ENCODE measurements at places on chromosomes 11 and 22.

DNA sequence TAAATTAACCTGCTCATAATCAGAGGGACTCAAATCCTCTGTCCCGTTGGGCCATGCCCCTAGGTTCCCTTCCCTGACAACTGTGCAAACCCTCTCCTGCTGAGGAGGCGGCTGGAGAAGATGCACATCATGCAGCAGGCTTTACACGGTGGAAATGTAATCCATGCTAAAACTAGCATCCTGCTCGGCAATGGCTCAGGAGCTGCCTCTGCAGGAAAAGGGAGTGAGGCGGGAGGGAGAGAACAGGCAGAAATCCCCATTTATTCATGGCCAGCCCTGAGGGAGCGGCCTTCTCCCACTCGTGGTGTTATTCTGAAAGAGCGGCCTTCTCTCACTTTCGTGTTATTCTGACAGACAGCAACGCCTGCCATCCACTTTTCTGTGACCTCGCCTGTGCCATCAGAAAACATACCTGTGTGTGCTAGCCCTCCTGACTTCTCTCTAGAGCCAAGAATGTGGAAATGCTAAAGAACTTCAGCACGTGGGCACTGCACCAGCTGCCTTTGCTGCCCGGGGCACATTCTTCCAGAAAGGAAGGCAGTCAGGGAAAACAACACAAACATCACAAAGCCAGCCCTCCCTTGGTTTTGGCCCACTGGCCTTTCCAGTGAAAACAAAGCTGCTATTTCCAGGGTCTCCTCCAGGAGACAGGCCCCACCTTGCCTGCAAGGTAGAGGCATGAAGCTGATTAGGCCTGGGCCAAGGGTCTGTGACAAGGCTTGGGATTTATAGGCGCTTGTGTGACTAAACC, 62.9 kb upstream of the BID start:
- no peak for DNase-seq

- DNase-seq, result no peak
These were observed 82.5 kb downstream of the MAML2 start for GRCh38 chr11:96260532-96260931.

DNA sequence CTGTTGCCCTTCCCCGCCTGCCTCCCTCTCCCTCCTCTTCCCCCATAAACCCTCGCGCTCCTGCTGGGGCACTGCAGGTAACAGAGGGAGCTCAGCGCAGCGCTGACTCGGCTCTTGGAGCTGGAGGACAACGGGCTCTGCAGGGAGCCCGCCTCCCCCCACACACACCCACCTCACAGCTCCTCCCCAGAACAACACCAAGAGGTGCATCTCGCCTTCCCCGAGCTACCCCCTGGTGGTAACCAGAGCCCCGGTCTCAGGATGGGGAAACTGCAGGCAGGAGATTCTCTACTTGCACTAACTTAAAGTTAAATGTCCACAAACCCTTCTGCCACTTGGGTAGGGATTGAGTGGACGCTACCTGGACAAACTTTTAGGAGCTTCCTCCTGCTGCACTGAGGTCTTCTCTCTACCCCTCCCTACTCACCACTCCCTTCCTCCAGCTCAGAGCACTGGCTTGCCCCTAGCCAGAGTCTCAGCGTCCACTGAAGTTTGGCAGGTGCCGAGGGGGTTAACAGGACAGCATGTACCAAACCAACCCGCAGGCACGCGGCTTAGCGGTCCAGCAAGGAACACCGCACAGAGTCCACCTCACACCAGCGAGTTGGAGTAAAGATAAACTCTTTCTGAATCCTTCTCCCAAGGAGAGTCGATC, 4.0 kb upstream of the SCN4B start:
- no peak for DNase-seq

- no peak for DNase-seq
These were observed 69.9 kb downstream of the BCR start for GRCh38 chr22:23250056-23250784.

DNA sequence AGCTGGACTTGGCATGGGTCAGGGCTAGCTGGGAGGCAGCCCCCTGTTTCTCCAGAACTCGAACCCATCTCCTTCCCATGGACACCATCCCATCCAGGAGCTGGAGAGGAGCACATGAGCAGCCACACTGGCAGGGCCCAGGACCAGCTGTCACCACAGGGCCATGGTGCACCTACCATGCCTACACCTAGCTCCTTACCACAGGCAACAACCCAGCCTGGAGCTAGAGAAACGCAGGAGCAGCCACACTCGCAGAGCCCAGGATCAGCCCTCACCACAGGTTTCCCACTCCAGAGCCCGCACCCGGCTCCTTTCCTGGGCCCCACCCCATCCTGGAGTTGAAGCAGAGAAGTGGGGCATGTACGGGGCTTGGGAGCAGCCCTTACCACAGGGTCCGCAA, 50.2 kb downstream of the GAB4 start:
- no peak for DNase-seq

- no peak for DNase-seq
These were observed 73.9 kb downstream of the BDNF start for GRCh38 chr11:27626269-27626937.

GRCh38 chr11:104490182-104490581, 326.2 kb upstream of the PDGFD start:
- DNase-seq, result no peak

DNA sequence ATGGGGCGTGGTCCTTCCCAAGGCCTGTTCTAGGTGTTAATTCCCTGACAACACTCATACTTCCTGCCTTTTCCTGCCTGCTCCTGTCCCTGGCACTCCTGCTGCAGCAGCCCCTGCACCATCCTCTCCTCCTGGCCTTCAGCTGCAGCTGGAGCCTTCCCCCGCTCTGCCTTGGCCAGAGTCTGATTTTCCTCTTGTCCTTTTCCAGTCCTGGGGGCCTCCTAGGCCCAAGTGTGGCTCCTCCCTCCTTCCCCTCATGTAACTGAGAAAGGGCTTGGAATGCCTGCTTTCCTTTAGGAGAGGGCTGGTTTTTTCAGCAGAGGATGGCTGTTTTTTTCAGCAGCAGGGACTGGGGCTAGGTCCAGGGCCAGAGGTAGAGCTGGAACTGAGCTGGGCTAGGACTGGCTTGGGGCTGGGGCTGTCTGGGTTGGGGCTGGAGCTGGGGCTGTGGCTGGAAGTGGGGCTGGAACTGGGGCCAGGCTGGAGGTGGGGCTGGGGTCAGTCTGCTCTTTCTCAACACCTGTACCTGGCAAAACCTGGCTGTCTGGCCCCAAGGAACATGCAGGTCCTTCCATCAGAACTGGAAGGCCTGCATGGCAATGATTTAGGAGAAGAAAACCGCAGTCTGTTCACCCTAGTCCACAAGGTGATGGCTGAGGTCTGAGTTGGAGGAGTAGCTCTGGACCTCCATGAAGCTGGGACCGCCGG, 23.6 kb downstream of the ZC3H7B start:
- no peak for DNase-seq

DNA sequence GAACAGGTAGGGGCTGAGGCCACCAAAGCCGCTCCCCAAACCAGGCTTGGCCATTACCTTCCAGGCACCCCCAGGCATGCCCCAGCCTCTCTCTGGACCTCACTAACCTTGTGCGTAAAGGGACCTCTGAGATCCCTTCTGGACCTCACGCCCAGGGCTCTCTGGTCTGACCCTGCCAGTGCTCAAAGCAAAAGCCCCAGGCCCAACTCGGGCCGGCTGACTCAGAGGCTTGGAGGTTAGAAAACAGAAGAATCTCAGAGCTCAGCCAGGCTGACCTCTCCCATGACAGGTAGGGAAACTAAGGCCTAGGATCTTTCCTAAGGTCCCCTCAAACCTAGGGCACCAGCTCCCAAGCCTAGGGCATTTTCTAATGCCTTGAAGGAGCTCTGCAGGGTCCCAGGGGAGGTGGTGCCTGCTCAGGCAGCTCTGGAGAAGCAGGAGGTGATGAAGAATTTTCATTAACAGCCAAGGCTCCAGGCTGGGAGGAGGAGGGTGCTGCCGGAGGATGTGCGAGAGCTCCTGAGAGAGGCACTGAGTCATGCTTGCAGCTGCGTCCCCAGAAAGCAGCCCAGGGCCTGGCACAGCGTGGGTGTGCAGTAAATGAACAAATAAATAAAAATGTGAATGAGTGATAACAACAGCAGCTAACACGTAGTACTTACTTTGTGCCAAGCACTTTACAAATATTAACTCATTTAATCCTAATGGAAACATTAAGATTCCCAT, 25.6 kb downstream of the ARRB1 start:
- no peak for DNase-seq

DNA sequence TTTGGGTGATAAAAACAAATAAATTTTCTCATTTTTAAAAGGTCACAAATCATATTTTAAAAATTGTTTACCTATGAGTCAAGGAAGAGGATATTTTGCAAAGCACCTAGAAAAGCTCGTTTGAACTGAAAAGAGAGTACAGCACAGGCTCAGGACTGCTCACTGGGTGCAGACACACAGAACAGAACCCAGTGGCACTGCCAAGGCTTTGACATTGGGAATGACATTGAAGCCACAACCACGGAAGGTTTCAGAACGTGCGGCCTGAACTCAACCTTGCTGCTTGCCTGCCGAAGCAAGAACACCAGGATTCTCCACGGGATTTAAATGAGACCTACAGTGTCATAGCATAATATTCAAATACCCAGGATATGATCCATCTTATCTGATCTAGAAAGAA, 597.1 kb upstream of the B3GAT1 start:
- DNase-seq, result no peak

DNA sequence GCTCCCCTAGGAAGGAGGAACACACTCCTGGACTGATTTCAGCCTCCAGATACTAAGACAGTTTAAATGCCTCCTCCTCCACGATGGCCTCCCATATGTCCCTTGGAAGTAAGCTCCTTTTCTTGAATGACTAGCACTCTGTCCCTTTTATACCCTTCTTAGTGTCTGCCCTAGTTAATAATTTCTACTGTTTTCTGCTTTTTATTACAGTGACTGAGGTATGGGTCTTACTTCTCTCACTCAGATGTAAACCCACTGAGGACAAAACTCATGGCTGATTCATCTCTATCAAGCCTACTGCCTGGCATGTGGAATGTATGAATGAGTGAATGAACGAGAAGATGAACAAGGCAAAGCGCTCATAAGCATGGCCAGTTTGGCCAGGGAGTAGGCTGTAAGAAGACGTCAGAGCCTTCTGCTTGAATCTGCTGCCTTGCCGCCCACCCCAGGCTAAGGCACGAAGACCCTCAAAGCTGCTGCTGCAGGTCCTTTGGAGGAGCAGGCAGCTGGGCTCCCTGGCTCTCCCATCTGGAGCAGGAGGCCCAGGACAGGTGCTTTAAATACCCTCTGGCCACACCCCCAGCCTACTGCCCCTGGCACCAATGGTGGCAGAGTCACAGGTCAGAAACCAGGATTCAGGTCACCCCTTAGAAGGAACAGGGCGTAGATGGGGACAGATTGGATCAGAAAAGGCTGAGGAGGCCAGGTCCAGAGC, 8.2 kb upstream of the PGA3 start:
- DNase-seq, result no peak

DNA sequence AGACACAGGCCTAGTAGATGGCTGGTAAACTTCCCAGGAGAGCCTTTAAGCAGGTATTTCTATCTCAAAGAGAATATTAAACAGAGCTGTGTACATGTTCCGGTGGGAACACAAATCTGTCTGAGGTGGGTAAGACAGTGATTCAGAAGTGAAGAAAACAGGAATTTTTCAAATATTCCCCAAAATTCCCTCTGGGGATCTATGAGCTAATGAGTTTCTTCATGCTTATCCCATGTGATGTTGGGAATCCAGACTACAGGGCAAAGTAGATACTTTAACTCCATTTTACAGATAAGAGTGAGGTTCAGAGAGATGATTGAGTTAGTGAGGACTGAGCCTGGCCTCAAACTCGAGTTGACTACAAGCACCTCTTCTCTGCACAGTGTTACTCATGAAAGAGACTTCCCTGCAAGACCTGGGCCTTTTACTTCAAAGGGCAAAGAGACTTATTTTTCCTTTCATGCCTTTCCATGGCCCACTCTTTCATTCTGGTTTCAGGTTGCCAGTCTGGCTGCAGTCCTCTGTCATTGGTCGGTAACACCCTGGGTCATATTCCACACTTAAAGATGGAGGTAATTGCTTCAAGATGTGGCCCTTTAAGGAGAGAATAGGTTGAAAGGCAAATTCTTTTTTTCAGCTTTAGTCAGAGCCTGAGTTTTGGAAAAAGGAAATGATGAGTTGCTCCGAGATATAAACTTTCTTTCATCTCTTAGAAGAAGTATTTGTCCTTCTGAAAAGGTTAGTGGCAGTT, 70.1 kb downstream of the CYB5R2 start:
- no peak for DNase-seq

DNA sequence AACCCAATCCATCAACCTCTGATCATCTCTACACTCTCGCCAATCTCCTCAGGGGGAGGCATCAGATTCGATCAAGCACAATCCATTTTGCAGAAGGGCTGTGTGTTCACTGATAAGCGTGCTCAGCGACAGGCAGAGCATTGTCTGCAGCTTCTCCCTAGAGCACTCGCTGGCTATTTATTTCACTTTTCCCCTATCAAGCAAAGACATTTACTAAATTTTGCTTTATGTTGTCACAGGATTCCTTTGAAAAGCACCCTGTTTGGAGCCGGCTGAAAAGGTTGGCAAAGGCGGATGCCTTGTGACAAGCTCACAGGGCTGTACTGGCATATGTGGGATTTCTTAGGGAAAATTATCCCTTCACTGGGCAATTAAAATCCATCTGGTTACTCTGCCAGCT, 1381.5 kb upstream of the TENM4 start:
- DNase-seq, result no peak

- no peak for DNase-seq
These were observed 85.2 kb upstream of the LINC01488 start for GRCh38 chr11:69396051-69396947.

DNA sequence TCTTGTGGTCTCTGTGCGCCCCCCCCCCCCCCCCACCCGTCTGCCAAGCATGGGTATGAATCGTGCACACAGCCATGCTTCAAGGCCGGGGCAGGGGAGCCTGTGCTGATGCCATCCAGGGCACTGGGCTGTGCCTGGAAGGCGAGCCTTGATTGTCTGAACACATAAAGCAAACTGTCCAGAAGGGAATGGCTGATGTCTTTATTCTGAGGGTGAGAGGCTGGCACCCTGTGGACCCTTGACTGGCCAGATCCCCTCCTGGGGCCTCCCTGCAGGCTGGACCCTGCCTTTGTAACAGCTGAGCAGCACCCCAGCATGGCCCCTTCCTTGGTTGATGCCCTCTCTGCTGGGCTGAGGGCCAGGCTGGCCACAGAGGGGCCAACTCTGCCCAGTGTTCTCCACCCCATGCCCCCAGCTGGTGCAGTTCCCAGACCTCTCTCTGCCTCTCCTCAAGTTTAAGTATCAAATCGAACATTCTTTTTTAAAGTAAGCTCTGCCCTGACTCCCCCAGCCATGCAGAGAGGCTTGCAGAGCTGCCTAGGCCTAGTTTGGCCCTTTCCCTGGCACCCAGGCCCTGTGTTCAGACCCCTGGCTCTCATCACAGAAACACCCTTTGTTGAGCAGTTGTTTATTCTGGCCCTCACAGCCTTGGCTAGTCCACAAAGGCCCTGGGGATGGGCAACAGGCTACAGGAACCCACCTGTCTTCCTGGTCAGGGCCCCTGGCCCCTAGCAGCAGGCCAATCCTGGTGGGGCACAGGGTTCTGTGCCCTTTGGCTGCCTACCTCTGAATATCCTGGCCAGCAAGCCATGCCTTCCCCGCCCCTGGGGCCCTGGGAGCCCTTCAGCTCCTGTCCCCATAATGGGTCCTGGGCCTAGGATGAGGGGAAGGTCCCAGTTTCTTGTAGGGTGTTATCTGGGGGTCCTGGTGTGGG, 3.9 kb upstream of the RANBP1 start:
- DNase-seq, result no peak

- DNase-seq, result no peak
These were observed 91.8 kb downstream of the MRTFA start for GRCh38 chr22:40544758-40545157.
